Stimulated activated CD8-positive, alpha-beta memory T cell treated with anti-CD3 and anti-CD28 coated beads, Interleukin-4, amount 100 ng/mL, for 4 hours (primary cell): ENCODE measurements at places on chromosomes 12 and 14.

GRCh38 chr14:33809396-33809981, 141.4 kb downstream of the EGLN3 start:
- no peak for DNase-seq

GRCh38 chr12:123948401-123948795, 24.2 kb downstream of the CCDC92 start:
- DNase-seq = no peak

DNA sequence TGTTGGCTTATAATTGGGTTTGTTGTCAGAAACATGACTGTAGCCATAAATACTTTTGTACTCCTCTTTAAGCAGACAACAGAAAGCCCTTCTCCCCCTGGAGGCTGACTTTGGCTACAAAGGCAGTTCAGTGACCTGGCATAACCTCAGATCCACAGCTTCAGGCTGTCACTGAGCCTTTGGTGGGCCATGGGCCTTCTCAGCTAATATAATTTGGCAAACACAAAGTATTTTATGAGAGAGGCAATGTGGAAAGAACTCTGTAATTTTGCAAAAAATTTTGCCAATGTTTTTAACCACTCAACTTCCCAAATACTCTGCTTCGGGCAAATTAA, 15.5 kb upstream of the MGP start:
- no peak for DNase-seq

- DNase-seq = no peak
Observed at GRCh38 chr12:123445388-123446332, 9.2 kb upstream of the RILPL2 start.

- DNase-seq = no peak
Observed at GRCh38 chr12:58211211-58211610, 269.8 kb downstream of the ATP23 start.

- DNase-seq = no peak
Observed at GRCh38 chr12:53980802-53981496, 4.0 kb upstream of the HOXC10 start.

- no peak for DNase-seq
Observed at GRCh38 chr14:103451401-103451800, 66.2 kb downstream of the MARK3 start.

DNA sequence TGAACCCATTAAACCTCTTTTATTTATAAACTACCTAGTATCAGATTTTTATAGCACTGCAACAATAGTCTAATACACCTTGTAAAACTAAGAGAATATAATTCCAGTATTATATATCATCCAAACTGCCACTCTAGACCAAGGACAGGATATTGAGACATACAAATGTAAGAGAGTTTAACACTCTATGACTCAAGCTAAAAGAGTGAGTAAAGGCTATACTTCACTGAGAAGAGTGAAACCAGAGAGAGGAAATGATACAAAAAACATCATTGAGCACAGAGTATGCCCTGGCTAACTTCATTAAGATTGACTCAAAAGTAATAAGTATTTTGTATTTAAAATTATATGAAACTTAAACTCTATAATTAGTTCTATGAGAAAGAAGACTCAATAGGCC, 1951.9 kb upstream of the SEL1L start:
- DNase-seq = no peak

DNA sequence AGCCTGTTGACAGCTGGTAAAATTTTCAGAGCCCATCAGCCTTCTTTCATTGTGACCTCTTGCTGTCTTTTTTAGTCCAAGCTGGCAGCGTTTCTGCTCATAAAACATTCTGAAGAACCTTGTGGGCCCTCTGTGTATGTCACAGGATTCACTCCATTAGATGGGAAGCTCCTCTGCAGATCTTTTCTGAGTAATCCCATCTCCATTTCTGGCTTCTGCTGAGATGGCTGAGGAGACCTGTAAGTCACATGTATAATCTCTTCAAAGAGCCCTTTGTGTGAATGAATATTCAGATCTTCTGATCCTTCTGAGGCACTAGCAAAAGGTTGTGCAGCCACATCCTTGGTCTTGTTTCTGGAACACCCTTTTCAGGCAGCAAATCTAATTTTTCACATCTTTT, 2.8 kb downstream of the RXYLT1 start:
- no peak for DNase-seq

DNA sequence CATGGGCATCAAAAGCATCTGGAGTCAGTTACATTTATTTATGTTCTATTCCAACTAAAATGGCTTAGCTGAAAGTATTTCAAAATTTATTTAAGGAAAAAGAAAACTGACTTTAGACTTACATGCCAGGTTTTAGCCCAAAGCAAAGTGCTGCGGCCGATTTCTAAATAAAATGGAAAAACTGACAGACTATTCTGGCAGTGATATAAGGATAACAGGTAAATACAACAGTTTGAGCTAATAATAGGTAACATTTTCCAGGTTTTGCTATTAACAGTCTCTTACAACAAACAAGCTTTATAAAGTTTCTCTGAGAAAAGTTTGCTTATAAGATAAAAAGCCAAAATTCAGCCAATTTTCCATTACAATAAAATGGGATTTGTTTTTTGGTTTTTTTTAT, 937.2 kb upstream of the FLRT2 start:
- no peak for DNase-seq

GRCh38 chr12:75698052-75698451, 186.6 kb upstream of the KRR1 start:
- DNase-seq = no peak

- no peak for DNase-seq
Observed at GRCh38 chr12:38664661-38665269, 240.6 kb downstream of the CPNE8 start.

DNA sequence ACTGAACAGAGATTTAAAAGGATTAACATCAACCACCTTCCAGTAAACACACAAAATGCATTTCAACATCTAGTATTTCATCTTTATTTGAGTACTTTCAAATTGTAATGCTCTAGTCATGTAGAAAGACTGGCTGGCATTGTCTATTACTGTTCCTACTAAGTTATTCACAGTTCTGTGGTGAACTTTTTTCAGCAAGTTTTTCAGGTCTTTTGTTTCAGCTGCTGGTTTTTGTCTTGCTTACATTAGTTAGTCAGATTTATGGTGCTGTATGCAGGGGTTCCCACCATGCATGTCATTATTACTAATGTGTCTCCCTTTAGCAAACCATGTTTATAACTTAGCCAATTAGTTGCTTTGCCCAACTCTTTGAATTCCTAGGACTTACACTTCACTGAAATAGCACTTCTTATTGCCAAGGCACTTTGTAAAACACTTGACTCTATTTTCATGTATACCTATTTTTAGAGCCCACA, 253.4 kb upstream of the KITLG start:
- DNase-seq = no peak

DNA sequence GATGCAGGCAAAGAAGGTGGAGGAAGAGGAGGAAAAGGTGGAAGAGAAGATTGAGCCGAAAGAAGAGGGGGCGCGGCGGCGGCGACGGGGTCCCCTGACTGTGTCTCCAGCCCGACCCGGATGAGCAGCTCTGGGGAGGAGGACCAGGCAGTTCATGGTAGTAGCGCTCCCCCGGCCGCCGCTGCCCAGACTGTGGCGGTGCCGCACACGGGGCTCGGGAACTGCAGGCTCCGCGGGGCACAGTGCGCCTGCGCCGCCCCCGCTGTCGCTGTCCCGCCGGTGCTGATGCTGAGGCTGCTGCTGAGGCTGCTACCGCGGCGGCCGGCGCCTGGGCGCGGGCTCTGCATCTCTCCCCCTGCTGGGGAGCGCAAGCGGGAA, at the start of gene KCNH5:
Gene KCNH5 (minus strand): TSS at position 225 of the 378 bp plus-strand sequence. CDS start 272 bp downstream, outside the sequence.
- DNase-seq = no peak

DNA sequence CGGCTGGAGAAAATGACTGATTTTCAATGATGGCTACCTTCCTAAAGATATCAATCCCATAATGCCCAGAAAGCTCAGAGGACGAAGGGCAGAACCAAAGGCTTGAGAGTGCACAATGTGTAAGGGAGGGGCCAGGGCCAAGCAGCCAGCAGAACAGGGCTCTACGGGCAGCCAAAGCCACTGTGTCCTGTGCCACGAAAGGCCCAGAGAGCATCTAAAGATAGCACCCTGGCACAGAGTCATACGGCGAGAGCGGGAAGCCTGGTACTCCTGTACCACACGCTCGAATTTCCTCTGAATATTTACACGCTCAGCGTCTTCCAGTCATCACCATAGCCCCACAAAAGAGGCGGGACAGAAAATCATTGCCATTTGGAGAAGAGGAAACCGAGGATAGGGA, 39.5 kb downstream of the PRMT8 start:
- DNase-seq = no peak

- DNase-seq = no peak
Observed at GRCh38 chr12:3017281-3017680, 58.1 kb downstream of the TEAD4 start.

DNA sequence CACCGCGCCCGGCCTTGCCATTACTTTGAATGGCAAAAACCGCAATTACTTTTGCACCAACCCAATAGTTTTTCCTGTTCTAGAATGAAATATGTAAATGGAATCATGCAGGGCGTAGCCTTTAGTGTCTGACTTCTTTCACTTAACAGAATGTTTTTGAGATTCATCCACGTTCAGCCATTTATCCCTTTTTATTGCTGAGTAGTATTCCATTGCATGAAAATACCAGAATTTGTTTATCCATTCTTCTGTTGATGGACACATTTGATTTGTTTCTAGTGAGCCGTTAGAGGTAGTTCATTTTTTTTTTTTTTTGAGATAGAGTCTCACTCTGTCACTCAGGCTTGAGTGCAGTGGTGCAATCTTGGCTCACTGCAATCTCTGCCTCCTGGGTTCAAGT, 90.6 kb downstream of the SLC25A47 start:
- no peak for DNase-seq

GRCh38 chr12:56296295-56296694, 3.8 kb downstream of the CS start:
- DNase-seq = no peak

- no peak for DNase-seq
Observed at GRCh38 chr14:21091821-21092272, 6.6 kb downstream of the ZNF219 start.

- no peak for DNase-seq
Observed at GRCh38 chr12:32125455-32126084, 18.9 kb downstream of the BICD1 start.

DNA sequence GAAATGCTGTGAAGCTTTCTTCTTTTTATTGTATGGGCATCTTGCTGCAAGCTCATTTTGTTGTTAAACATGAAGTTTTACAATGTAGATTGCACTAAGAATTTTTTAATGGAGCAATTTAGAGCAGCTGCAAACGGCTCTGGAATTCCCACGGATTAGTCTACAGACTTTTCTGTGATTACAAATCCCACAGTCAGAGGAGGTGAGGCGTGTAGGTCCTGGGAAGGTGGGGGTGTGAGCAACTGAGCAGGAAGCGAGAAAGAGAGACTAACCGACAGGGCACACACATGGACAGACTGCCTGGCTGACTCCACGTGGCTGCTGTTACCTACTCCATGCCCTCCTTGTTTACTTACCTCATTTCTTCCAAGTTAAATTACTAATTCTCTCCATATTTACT, 348.5 kb downstream of the NPAS3 start:
- DNase-seq = no peak

DNA sequence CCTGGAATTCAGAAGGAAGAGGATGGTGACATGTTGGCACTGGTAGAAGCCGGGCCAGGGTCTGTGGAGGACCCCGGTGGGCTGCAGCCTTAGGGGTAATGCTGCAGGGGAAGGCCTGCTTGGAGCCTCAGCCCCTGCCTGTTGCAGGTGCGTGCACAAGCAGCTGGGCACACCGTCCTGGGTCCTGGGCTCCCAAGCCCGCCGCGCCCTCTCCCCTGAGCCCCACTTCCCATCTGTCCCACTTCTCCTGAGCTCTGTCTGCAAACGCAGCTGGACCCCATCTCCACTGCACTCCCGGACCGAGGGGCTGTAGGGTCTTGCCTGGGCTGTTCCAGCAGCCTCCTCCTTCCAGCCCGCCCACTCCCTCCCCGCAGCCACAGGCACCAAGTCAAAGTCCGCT, 116.8 kb downstream of the GLT1D1 start:
- DNase-seq = no peak

GRCh38 chr12:89069431-89069830, 282.9 kb downstream of the DUSP6 start:
- DNase-seq = no peak

- DNase-seq = no peak
Observed at GRCh38 chr12:6538420-6539313, 4.3 kb downstream of the GAPDH start.

GRCh38 chr14:60893911-60894310, 87.0 kb downstream of the TRMT5 start:
- no peak for DNase-seq

GRCh38 chr12:120678572-120678971, 8.4 kb upstream of the MLEC start:
- DNase-seq = no peak

GRCh38 chr12:52041695-52042123, 9.5 kb upstream of the NR4A1 start:
- DNase-seq = no peak

DNA sequence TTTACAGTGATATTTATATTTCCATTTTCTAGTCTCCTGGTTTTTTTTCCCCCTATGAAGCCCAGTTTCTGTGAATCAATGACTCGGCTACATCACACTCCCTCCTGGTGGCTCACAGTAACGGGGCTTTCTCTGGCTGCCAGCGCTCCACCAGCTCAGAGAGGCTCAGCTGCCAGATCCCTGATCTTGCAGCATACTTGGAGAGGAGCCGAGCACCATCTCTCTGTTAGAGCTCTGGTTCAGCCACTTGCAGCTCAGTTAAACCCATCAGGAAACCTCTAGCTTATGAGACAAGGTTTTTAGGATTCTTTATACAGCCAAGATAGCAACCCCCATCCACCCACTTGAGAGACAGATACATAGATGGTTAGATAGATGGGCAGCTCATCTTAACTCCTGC, 74.6 kb downstream of the CIT start:
- DNase-seq = no peak

DNA sequence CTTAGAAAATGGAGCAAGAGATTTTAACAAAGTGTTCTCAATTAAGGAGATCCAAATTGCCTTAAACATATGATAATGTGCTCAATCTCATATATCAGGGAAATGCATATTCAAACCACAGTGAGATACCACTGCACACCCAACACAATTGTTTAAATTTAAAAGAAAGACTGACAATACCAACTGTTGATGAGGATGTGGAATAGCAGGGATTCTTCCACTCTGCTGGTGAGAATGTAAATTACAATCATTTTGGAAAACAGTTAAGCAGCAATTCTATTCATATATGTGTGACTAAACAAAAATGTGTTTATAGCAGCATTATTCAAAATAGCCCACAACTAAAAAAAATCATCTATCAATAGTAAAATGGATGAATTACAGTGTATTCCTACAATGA, 144.2 kb downstream of the KICS2 start:
- no peak for DNase-seq

DNA sequence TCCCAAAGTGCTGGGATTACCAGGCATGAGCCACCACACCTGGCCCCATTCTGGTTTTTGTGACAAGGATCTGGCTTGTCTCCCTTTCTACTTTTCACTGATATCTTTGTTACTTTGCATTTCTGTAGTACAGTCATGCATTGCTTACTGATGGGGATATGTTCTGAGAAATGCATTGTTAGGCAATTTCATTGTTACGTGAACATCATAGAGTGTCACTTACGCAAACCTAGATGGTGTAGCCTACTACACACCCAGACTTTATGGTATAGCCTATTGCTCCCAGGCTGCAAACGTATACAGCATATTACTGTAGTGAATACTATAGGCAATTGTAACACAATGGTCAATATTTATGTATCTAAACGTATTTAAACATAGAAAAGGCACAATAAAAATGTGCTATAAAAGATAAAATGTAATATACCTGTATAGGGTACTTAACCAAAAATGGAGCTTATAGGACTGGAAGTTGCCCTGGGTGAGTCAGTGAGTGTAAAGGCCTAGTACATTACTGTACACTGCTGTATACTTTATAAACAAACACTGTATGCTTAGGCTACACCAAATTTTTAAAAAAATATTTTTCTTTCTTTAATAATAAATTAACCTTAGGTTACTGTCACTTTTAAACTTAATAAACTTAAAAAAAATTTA, 16.0 kb downstream of the MRPL42 start:
- no peak for DNase-seq
